ENCODE measurements at places on chromosomes 11 and 22. TPM values are rescaled to one million over a fixed set of nuclear protein-coding genes. Genes with fewer than 3 reads are reported as not detected.
A peak's percentile ranks its signal among the peaks of the same experiment; 100 is the strongest.

The SLC22A6 gene
- total RNA-seq, result not detected

- DNase-seq, result no peak
- H3K27ac ChIP-seq, result no peak overlapping the region
- H3K4me1 ChIP-seq, result no peaks in the 10 kb centered on the region
- no peaks in the 10 kb centered on the region for H3K36me3 ChIP-seq
- no peaks in the 10 kb centered on the region for H3K27me3 ChIP-seq
- no peak overlapping the region for H3K4me3 ChIP-seq
Observed at GRCh38 chr11:74895340-74896116, 53.4 kb downstream of the XRRA1 start.

DNA sequence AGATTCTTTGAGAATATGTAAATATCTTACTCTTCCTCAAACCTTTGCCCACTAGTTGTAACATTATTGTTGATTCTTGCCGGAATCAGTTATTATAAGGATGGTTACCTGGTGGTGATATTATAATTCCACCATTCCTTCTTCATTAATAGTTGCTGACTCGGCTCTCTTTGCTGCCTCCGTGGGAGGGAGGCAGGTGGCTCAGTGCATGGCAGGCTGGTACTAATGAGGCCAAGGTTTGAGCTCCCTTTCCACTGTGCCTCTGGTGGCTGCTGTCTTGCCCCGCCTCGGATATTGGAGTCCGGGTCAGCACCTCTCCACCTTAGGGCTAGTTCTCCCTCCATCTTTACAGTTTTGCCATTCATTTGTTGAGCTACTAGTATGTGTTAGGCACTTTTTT, 12.7 kb downstream of the CD6 start:
- no peak for DNase-seq
- H3K36me3 ChIP-seq, result no peaks in the 10 kb centered on the region
- no peak overlapping the region for H3K27ac ChIP-seq
- H3K4me3 ChIP-seq, result no peak overlapping the region

The NRGN gene
- total RNA-seq, result 4.5 TPM

The MTA2 gene
- total RNA-seq, result 106 TPM

- H3K4me1 ChIP-seq, result peaks cover 10% of the 10 kb centered on the region
- H3K27me3 ChIP-seq, result no peaks in the 10 kb centered on the region
- no peak overlapping the region for H3K27ac ChIP-seq
- DNase-seq, result no peak
- no peaks in the 10 kb centered on the region for H3K36me3 ChIP-seq
Observed at GRCh38 chr11:86636275-86636674, 36.1 kb downstream of the ME3 start.

The AP1B1 gene
- total RNA-seq, result 40.5 TPM

The OR4D10 gene
- total RNA-seq, result not detected

- H3K27me3 ChIP-seq, result no peaks in the 10 kb centered on the region
- DNase-seq, result no peak
- H3K36me3 ChIP-seq, result no peaks in the 10 kb centered on the region
- no peaks in the 10 kb centered on the region for H3K4me1 ChIP-seq
- no peak overlapping the region for H3K4me3 ChIP-seq
- no peak overlapping the region for H3K27ac ChIP-seq
Observed at GRCh38 chr22:45335021-45335818, 25.5 kb downstream of the FAM118A start.

The NCAM1 gene
- total RNA-seq, result 76.7 TPM

GRCh38 chr11:37110385-37110784, 512.3 kb upstream of the RAG2 start:
- H3K27me3 ChIP-seq, result no peaks in the 10 kb centered on the region
- H3K4me3 ChIP-seq, result no peak overlapping the region
- no peaks in the 10 kb centered on the region for H3K36me3 ChIP-seq
- H3K27ac ChIP-seq, result no peak overlapping the region
- DNase-seq, result no peak

- H3K36me3 ChIP-seq, result no peaks in the 10 kb centered on the region
- no peak overlapping the region for H3K27ac ChIP-seq
- H3K4me1 ChIP-seq, result no peaks in the 10 kb centered on the region
- peak; percentile 44 for DNase-seq
- H3K4me3 ChIP-seq, result no peak overlapping the region
Observed at GRCh38 chr11:124644426-124645280, 22.0 kb downstream of the TBRG1 start.

The TNNI2 gene
- 20.2 TPM for total RNA-seq

DNA sequence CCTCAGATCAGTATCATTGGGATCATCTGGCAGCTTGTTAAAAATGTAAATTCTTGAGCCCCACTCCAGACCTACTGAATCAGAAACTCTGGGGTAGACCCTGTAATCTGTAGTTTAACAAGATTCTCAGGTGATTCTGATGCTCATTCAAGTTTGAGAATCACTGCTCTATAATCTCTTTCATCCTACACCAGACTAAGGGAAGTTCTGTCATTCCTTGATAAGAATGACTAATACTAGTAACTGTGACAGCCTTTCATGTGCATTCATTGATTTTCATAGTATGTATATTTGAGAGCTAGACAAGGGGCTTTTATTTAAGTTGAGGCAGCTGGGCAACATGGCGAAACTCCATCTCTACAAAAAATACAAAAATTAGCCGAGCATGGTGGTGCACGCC, 30.0 kb downstream of the NAT10 start:
- DNase-seq, result no peak
- no peaks in the 10 kb centered on the region for H3K4me1 ChIP-seq
- H3K27ac ChIP-seq, result no peak overlapping the region
- H3K36me3 ChIP-seq, result peaks cover 34% of the 10 kb centered on the region

GRCh38 chr22:39527481-39527961, 5.0 kb downstream of the RPS19BP1 start:
- H3K36me3 ChIP-seq, result peaks cover 27% of the 10 kb centered on the region
- H3K4me1 ChIP-seq, result peaks cover 29% of the 10 kb centered on the region
- peak overlapping the region; percentile 16 for H3K27ac ChIP-seq

- no peak overlapping the region for H3K4me3 ChIP-seq
- H3K36me3 ChIP-seq, result no peaks in the 10 kb centered on the region
- no peak for DNase-seq
- no peak overlapping the region for H3K27ac ChIP-seq
- H3K4me1 ChIP-seq, result no peaks in the 10 kb centered on the region
- peaks cover 4% of the 10 kb centered on the region for H3K27me3 ChIP-seq
Observed at GRCh38 chr11:70826541-70827335, 425.6 kb downstream of the SHANK2 start.

DNA sequence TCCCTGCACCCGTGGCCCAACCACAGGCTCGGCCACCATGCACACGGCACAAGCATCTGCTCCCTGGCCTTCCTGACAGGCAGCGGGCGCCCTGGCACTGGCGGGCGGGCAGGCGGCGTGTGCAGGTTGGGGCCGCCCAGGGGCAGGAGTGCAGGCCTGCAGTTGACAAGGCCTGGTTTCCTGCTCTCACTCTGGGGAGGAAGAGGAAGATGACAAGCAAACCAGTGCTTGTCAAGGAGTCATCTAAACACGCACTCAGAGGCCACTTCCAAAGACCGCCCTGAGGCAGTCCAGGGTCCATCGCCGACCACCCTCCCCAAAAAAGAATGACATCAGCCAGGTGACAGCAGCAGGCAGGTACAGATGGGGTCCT, 65.3 kb upstream of the LINC01488 start:
- H3K27me3 ChIP-seq, result no peaks in the 10 kb centered on the region
- H3K4me3 ChIP-seq, result no peak overlapping the region
- no peak overlapping the region for H3K27ac ChIP-seq
- DNase-seq, result no peak

GRCh38 chr11:78957476-78958245, 383.0 kb upstream of the NARS2 start:
- H3K36me3 ChIP-seq, result no peaks in the 10 kb centered on the region
- H3K27me3 ChIP-seq, result no peaks in the 10 kb centered on the region
- no peak overlapping the region for H3K27ac ChIP-seq
- no peak for DNase-seq

- H3K4me3 ChIP-seq, result no peak overlapping the region
- H3K4me1 ChIP-seq, result no peaks in the 10 kb centered on the region
- no peaks in the 10 kb centered on the region for H3K27me3 ChIP-seq
- no peaks in the 10 kb centered on the region for H3K36me3 ChIP-seq
Observed at GRCh38 chr11:115054570-115055538, 376.5 kb downstream of the NXPE2 start.

DNA sequence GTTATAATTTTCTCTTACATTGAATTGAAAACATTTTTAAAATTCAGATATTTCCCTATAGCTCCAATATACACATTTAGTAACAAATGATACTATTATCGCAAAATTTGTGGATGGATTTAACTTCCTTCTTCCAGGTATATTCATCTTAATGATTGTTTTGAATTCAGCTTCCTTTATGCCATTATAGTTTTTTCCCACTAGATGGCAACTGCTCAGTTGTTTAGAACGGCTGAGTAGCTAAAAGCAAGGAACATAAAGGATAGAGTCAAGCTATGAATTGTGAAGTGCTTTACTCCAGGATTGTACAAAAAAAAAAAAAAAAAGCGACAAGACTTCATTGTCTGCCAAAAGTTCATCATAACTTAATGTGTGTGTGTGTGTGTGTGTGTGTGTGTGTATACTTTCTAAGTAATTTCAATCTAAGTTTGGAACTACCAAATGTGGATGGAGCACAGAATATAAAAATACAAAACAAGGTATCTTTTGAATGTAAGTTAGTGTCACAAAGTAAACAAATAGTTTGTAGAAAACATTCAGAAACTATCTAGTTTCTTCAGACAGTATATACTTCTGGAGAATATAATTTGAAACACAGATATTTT, 846.4 kb downstream of the DLG2 start:
- no peaks in the 10 kb centered on the region for H3K4me1 ChIP-seq
- no peak overlapping the region for H3K27ac ChIP-seq
- DNase-seq, result no peak
- H3K27me3 ChIP-seq, result no peaks in the 10 kb centered on the region

GRCh38 chr22:19037282-19038163, 84.7 kb downstream of the DGCR2 start:
- H3K27ac ChIP-seq, result no peak overlapping the region
- DNase-seq, result no peak
- no peaks in the 10 kb centered on the region for H3K4me1 ChIP-seq
